RCC 7860 (cell line): ENCODE measurements at places on chromosomes 12 and 14.

- no peak for DNase-seq
These were observed 46.3 kb downstream of the PTPRQ start for GRCh38 chr12:80490329-80490728.

GRCh38 chr12:114673169-114673833 is 10.7 kb downstream of the TBX3 start:
- no peak for DNase-seq

- no peak for DNase-seq
These were observed 414.8 kb downstream of the SLC6A15 start for GRCh38 chr12:84497819-84498218.

DNA sequence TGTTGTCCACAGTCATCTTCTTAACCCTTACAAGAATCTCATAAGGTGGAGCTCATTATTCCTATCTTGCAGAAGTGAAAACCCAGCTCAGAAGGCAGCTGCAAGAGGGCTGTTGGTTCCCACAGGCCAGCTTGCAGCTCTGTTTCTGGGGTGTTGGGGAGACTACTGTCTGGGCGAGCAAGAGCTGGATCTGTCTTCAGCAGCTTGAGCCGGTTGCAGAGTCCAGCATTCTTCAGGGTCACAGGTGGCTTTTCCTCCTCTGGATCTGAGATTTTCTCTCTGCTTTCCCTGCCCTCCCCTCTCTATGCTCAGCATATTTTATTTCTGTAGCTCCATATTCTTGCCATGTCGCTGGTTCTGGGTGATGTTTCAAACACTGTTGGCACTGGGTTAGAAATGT is 87.4 kb downstream of the PAPOLA start:
- no peak for DNase-seq

DNA sequence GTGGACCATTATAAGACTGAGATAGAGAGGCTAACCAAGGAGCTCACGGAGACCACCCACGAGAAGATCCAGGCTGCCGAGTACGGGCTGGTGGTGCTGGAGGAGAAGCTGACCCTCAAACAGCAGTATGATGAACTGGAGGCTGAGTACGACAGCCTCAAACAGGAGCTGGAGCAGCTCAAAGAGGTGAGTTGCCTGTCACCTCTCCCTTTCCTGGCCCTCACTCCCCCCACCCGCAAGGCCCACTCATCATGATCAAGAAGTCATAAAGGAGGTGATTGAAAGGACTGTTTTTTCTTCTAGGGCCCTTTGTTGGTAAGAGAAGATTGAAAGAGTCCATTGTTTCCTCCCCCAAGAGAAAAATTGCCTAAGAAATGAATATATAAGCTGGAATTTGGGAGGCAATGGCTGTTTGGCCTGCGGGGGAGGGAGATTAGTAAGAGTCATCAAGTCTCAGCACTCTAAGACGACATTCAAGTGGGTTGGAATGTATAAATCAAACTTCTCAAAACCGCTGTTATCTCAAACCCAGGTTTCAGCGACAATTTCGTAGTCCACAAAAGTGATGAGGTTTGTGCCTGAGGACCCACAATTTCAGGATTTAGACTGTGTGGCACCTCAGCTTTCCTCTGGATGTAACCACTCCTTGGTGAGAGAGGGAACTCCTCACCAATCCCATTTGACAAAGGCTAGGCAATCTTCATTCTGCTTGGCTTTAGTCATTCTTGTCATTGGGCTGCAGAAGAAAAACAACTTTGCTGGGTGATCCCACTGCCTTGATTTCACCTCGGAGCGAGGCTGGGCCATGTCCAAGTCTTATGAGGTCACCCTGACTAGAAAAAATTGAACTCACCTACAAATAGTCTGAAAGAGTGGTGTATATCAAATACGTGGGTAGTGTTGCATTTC is 966 bp downstream of the BICD1 start:
- DNase-seq, result peak; percentile 73

DNA sequence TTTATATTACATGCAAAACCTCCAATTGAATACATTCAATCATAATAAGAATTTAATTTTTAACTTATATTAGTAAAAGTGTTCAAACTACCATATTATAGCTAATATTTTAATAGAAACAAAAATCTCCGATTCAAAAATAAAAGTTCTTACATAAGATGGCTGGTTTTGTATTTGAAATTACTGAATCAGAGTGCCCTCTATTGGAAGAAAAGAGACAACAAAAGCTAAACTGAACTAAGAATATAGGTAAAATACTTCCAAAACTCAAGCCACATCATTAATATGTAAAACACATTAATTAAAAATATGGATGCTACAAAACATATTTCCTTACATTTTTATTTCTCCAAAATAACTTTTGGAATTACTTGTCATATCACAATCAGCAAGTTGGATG is 120.3 kb downstream of the GARIN6 start:
- DNase-seq, result peak; percentile 31

- no peak for DNase-seq
These were observed 2.5 kb upstream of the CFAP251 start for GRCh38 chr12:121915841-121916321.

GRCh38 chr12:132215299-132215989 is 71.2 kb downstream of the NOC4L start:
- DNase-seq, result no peak

DNA sequence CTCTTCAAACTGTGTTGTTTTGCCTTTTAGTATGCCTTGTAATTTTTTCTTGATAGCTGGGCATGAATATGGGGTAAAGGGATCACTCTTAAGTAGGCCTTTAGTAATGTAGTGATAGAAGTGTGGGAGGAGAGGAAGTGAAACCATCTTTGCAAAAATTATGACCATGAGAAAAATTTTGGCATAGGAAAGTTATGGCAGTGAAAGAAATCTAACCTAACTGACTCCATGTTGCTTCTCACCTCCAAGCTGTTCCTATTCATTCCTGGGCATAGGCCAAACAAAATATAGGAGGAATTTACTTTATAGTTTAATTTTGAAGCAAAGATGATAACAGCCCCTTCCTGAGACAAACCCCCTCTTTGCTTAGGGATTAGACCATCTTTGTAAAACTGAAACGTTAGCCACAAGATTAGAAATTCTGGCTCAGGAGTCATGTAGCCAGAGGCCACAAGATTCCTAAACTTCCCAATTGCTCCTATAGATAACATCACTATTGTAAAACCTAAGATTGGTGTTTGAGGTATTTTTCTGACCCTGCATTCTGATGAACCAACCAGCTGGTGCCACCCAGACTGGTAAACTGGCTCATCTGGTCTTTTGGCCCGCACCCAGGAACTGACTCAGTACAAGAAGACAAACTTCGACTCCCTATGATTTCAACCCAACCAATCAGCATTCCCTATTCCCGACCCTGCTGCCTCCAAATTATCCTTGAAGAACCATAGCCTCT is 45.8 kb downstream of the CRADD start:
- peak; percentile 60 for DNase-seq

DNA sequence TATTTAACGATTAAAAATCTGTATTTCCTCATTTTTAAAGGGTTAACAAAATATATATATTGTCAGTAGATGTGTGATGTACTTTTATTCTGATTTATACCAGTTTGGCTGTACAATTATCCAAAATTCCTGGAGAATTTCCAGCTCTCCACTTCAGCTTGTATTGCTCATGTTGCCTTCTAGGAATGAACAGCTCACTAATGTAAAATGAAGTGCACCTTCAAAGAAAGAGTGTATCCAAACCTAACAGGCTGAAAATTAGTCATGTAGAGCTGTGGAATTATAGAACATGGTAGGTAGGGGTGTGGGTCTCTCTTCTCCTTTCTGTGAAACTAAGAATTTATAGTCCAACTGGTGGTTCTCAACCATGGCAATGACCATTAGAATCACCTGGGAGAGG is 362.0 kb downstream of the ETNK1 start:
- DNase-seq, result no peak

GRCh38 chr14:55454264-55455002 is 14.0 kb upstream of the TBPL2 start:
- peak; percentile 66 for DNase-seq
